Breast epithelium (tissue), 4 donors: ENCODE measurements at places on chromosomes 6 and 20. TPM values are rescaled to one million over a fixed set of nuclear protein-coding genes. Genes with fewer than 3 reads are reported as not detected.

GRCh38 chr20:61712688-61713087 is 353.0 kb downstream of the TAF4 start:
- no peak for DNase-seq

GRCh38 chr6:37056112-37056403 is 50.6 kb downstream of the FGD2 start:
- no peak for DNase-seq

DNA sequence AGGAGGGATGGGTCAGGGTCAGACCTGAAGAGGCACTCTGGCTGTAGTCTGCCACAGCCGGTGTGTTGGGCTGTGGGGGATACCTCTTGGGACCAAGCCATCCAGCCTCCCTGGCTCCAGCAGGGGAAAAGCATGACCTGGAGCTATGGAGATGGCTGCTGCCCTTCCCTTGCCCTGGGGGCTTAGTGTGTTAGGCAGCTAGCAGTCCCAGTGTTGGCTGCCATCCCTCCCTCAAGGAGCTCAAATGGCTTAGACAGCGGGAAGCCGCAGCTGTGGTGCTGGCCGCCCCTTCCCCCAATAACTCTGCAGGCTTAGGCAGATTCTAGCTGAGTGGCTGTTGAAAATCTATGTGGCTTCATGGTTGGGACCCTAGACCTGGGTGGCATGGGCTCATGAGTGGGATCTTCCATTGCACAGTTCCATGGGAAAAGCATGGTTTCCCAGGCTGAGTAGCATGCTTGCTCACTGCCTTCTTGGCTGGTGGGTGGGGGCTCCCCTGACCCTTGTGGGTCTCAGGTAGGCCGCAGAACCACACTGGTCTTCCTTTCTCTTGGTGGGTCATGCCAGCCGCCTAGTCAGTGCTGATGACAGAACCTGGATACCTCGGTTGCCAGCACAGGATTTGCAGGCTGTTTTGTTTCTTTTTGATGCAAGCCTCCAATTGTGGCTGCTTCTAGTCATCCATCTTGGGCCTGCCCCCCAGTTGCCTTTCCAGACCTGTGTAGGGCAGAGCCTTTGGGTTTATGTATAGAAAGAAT is 69.0 kb upstream of the AHI1 start:
- no peak for DNase-seq

- DNase-seq, result no peak
These were observed 17.0 kb downstream of the PRDM1 start for GRCh38 chr6:106102967-106103727.

- no peak for DNase-seq
These were observed 215.0 kb downstream of the SYNDIG1 start for GRCh38 chr20:24684421-24684871.

The L3MBTL1 gene
- 24.7 TPM for total RNA-seq

The FRMD1 gene
- 0.96 TPM for total RNA-seq

- no peak for DNase-seq
These were observed 390.1 kb upstream of the CITED2 start for GRCh38 chr6:139764498-139764986.

- no peak for DNase-seq
These were observed 7.9 kb downstream of the TUBB start for GRCh38 chr6:30727920-30728553.

DNA sequence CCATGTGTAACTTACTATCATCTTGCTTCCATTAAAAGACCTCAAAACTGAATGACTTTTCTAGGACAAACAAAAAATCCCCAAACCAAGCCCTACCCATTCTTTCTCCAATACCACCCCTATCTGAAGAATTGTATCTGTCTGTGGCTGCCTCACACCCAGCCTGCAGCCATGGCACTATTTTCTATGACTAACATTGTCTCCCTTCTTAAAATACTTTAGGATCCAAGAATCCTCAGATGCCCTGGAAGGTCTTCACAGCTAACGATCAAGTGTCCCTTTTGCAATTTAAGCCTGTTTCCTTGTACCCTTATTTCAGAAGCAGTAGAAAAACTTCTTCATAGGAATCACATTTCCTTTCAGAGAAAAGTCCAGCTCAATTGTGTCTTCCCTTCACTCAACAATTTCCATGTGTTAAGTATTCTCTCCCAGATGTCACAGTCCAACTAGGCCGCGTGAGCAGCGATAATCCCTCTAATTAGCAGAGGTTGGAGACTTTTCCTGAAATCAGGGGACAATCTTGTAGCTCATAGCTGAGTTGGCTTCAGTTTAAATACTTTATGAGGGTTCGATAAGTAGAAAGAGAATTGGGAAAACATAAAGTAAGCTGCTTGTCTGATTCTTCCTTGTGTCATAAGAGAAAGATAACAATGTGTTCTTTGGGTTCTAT is 5.2 kb upstream of the MEP1A start:
- DNase-seq, result no peak

DNA sequence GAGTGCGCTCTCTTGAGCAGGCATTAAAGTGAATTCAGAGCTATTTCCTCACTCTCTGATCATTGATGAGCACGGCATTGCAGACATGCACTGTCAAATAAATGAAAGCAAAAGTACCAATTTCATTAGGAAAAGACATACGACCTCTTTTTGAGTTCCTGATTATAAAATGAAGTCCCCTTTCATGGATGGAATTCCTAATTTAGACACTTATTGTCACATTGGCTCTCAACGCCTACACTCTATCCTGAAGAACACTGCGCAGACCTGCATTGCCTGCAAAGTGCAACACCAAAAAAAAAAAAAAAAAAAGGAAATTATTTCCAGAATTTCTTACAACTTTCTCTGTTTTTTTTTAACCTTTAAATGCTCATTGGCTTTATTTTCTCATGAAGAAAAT is 1.6 kb downstream of the ADGRB3 start:
- DNase-seq, result no peak

DNA sequence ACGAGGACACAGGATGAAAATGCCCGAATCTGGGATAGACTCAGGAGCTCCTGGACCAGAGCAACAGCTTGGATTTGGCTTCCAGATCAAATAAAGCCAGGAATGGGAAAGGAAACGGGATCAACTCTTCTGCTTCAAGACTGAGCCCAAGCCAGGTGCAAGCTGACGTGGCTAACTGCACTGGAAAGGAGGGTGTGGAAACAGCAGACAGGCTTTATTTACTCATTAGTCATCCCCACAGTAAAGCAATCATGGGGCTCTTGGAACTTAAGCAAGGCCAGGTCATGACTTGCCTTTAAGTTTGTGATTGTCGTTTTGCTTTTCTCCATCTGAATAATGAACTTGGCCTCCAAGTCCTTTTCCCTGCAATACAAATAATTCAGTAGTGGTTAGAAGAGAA is 45.2 kb downstream of the KIF16B start:
- peak; percentile 36 for DNase-seq

The UBD gene
- total RNA-seq, result 2.0 TPM

- no peak for DNase-seq
These were observed 161.0 kb downstream of the ASCC3 start for GRCh38 chr6:100719883-100720682.

DNA sequence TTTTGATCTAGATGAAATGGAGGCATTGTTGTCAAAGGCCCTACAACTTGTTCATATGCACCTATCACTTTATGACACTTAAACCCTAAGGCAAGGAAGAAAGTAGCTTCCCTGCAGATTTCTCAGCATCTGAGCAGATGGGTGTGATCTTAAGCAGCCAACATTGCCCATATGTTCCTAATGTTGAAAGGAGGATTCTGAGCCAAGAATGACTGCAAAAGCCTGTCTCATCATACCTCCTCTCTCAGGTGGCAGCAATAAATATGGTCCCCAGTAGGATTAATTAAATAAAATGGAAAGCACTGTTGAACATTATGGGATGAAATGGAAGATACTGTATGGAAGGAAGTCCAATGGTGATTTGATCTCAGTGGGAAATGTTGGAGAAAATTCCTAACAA is 538.1 kb upstream of the MAN1A1 start:
- no peak for DNase-seq

DNA sequence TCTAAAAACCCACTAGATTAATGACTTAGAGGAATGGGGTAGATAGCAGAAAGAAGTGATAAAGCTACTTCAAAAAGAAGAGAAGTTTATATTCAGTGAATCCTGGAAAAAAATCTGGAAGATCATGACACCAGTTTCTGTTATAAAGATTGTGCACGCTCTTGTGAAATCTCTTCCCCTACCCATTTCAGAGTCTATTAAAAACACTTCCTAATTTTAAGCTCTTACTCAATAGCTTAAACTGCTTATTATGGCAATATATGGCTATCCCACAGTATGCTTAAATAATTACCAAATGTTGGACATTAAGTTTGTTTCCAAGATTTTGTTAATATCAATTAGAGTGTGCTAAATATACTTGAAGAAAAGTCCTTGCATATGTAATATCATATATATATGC is 585.3 kb upstream of the MAN1A1 start:
- no peak for DNase-seq

The DEK gene
- total RNA-seq, result 162 TPM

DNA sequence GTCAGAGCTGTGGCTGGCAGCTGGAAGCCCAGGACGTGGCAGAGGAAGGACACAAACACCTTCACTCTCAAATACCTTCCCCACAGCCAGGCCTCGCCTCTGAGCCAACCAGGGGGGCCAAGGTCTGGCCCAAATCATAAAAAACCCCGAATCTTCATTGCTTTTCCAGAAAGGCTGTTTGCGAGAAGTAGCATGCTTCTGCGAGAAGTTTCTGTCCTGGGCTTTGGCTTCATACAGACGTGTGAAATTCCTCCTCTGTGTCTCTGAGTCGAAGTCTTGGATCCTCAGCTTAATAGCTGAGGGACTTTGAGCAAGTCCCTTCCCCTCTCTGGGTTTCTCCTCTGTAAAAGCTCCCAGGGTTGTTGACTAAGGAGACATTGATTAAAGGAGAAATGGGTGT is 63.0 kb downstream of the CHMP4B start:
- DNase-seq, result no peak

The FOXF2 gene
- 0.73 TPM for total RNA-seq

- no peak for DNase-seq
These were observed 2.8 kb upstream of the RNF24 start for GRCh38 chr20:4018023-4018748.

DNA sequence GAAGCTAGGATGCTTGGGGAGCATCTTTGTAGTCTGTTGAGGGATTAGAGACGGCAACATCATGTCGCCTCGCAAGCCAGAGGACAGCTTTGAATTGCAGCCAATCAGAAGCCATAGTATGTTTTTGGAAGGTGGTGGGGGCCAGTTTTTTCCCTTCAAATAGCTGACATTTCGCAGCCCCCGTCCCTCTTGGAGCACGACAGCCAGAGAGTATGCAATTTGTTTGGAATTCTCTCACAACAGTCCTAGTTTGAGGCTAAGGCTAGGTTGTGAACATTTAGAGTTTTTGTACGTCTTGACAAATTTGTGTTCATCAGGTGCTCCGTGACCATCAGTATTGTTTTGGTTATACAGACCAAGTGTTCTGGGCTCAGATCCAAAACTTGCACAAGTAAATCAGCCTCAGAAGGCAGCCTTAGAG is 83.3 kb downstream of the PLCB1 start:
- no peak for DNase-seq

The CST5 gene
- total RNA-seq, result not detected

DNA sequence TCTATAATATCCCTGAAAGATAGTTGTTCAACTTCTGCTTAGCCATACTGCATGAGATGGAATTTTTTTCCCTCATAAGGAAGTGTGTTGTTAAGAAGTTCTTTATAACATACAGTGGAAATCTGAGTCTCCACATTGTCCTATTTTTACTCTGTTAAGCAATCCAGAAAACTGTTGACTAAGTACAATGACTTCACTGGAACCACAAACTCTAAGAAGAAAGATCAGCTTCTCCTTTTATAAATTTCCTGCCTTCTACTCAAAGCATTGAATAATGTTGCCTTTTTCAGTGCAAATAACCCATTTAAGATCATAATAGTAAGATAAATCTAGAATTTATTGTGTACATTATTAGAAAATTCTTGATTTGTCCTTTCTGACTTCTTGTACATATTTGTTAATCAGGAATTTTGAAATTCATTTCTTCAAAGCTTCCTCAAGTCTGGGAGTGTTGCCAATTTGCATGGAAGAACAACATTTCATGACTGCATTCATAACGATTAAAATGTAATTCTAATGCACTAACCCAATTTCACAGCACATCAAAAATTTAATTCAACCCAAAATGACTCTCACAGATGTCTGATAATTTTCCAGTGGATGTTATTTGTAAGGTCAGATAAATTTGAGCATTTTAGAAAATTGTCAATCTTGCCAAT is 45.6 kb upstream of the ANKEF1 start:
- DNase-seq, result no peak

- DNase-seq, result no peak
These were observed 3.1 kb upstream of the PCNA start for GRCh38 chr20:5122873-5123260.

DNA sequence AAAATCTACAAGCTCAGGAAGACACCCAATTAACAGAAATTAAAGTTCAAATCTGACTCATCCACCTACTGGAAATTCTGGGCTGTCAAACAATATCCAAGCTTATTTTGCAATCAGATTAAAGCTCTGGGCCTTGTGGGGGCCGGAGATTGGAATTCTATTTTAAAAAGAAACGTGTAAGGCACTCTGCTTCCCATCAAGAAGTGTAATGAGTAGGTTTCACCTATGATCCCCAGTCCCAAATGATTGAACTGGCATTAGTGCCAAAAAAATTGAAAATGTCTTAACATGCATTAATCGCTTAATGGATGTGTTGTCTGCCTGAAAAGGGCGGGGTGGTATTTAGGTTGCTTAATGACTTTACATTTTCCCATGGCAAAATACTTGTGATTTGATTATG is 542.4 kb upstream of the BTBD3 start:
- DNase-seq, result no peak

DNA sequence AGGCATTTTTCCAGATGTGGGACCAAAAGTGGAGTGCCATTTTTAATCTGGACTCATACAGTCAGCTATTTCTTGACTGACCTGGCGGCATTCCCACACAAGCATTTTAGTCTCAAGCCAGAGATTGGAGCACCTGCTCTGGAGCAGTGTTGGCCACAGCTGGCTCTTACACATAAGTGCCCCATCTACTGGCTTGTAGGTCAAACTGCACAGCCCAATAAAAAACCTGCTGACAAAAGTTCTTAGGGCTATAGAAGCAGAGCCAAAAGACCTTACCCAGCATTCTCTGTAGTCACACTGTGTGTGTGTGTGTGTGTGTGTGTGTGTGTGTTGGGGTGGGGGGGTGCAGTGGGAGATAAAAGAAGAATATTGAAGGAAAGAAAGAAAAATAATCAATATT is 38.6 kb upstream of the SENP6 start:
- no peak for DNase-seq

DNA sequence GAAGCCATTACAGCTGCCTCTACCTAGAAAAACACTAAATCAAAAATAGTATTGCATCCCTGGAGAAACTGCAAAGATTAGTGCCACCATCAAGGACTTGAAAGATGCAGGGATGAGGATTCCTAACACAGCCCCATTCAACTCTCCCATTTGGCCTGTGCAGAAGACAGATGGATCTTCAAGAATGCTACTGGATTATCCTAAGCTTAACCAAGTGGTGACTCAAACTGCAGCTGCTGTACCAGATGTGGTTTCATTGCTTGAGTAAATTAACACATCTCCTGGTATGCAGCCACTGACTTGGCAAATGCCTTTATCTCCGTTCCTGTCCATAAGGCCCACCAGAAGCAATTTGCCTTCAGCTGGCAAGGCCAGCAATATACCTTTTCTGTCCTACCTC is 117.4 kb downstream of the TBC1D32 start:
- DNase-seq, result no peak

The CLVS2 gene
- total RNA-seq, result not detected

- DNase-seq, result no peak
These were observed 92.2 kb downstream of the UST start for GRCh38 chr6:148839044-148839443.

The PPP1R3G gene
- 1.6 TPM for total RNA-seq

The ERGIC3 gene
- 221 TPM for total RNA-seq

The STXBP5 gene
- total RNA-seq, result 21.3 TPM

GRCh38 chr20:8656335-8656734 is 412.6 kb upstream of the PLCB4 start:
- DNase-seq, result no peak
